ENCODE measurements at places on chromosomes 11 and 22.

- no peak for DNase-seq
These were observed 100.8 kb upstream of the CLPB start for GRCh38 chr11:72535194-72535547.

DNA sequence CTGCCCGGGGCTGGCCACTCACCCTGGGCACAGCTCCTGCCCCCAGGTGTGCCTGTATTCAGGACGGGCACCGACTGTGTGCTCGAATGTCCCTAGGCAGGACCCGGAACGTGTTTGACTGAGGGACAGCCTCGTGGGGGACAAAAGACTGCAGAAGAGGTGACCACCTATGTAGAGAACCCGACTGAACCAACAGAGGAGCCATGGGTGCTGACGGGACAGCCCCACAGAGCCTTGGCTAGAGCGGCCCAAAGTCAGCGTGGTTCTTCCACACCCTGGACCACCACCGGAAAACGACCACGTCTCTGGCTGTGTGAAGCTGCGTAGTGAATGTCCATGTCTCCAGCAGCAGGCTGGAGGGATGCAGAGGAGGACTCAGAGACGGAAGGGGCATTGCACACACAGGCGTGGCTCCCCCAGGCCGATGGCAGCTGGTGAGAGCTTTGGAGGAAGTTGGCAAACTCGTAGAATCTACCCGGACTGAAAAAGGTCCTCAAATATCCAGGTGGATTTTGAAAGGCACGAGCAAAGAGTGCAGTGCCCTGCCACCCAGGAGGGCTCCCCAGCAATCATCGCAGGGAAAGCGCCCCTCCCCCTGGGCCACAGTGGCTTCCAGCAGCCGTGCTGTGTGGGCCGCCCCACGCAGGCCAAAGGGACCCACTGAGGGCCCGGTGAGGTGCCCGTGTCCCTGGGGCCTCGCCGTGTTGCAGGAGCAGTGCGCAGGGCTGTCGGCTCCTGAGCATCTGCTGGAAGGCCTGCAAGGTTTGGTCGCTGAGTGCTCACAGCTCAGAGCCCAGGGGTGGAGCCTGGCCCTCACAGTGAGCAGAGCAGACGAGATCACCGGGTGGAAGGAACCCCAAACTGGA, 17.5 kb upstream of the MUC5B start:
- DNase-seq: no peak

- DNase-seq: peak; percentile 75
These were observed 9.0 kb downstream of the SYN3 start for GRCh38 chr22:33049119-33049729.

- no peak for DNase-seq
These were observed 8.5 kb upstream of the RAB1B start for GRCh38 chr11:66259956-66260355.

DNA sequence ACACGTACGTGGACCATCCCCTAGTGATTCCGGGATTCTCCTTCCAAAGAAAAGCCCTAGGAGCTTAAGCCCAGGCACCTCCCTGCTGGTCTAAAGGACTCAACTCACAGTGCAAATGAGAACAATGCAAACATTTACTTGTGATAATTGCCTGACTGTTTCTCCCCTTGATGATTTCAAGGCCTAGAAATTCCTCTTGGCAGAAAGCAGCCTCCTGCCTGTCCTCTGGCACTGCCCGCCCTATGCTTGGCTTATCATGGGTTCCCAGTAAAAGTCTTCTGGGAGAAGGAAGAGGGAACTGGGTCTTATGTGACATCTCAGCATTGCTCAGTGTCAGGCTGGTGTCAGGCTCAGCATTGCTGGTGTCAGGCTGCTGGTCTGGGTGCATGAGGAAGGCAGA, 351.8 kb downstream of the SHANK2 start:
- DNase-seq: no peak

GRCh38 chr11:44281151-44281550, 28.8 kb downstream of the ALX4 start:
- no peak for DNase-seq

DNA sequence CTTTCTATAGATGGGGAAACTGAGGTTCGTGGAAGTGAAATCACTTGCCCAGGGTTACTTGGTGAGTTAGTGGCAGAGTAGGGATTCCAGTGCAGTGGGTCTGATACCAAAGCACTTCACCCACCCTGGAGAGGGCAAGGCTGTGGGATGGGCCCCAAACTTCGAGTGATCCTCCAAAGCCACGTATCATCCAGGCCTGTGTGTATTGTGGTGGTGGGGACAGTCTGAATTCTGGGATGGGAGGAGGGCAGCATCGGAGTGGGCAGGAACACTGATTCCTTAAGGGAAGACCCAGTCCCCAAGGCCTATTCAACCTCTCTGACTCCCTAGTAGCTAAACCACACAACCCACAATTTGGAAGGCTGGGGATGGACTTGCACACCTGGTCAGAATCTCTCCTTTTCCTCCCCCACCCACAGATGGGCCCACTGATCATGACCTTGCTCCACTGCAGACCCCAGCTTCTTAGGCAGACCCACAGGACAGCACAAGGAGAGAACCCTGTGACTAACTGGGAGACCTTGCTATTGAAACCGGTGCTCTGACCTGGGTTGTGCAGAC, 11.5 kb downstream of the TMPRSS13 start:
- DNase-seq: no peak

GRCh38 chr22:48498526-48499331, 1328.9 kb downstream of the BRD1 start:
- no peak for DNase-seq

DNA sequence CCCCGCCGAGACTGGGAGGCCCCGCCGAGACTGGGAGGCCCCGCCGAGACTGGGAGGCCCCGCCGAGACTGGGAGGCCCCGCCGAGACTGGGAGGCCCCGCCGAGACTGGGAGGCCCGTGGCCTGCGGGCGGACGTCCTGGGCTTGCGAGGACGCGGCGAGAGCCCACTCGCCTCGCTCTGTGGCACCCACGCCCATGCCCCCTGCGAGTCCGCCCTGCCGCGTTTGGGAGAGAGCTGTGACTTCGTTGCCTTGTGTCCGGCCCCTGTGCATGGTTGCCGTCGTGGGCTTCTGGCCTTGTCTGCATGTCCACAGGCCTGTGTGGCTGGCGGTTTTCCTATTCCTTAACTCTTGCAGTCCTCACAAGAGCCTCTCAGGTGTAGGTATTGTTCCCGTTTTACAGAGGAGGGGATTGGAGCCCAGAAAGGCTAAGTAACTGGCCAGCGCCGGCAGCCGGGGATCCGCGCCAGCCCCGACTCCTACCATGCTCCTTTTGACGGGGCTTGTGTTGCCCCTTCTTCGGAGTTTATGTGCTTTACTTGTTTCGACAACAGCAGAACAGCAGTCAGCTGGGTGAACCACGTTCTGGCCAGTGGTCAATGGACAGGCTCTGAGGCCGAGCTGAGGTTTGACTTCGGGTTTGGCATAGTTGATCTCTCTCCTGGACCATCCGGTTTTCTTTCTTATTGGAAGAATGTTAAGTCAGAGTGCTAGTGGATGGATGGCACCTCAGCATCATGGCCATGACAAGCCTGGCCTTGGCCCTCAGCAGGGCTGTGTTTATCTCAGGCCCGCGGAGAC, 741 bp downstream of the PHRF1 start:
- DNase-seq: no peak

DNA sequence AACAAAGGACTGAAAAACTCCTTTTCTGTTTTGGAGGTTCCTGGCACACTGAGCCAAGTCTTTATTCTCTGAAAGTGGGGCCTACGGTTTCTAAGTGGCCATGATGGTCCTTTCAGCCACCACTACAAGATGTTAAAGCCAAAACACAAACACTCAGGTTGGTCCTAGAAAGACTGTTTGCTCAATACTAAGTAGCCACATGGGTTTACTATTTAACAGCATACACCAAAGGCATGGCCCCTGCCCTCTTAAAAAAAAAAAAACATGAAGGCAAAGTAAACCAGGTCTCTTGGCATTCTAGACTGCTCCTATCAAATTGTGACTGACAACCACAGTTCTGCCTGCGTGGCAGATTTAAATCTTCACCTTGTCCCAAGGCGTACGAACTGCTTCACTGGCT, 123.6 kb upstream of the BID start:
- no peak for DNase-seq

DNA sequence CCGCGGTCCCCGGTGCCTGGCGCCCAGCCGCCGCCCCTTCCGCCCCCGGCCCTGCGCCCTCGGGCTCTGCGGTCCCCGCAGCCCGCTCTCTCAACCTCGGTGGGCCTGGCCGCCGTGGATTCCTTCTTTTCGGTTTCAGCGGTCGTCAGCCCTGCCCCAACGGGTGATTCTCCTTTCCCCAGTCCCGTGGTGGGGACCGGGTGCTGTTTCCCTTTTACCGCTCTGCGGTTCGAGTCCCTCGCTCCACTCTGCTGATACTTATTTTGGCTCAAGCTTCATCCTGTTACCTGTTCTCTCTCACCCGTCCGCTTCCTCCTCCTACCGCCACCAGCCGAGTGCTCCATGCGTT, 494 bp downstream of the ZDHHC5 start:
- DNase-seq: peak; percentile 55

DNA sequence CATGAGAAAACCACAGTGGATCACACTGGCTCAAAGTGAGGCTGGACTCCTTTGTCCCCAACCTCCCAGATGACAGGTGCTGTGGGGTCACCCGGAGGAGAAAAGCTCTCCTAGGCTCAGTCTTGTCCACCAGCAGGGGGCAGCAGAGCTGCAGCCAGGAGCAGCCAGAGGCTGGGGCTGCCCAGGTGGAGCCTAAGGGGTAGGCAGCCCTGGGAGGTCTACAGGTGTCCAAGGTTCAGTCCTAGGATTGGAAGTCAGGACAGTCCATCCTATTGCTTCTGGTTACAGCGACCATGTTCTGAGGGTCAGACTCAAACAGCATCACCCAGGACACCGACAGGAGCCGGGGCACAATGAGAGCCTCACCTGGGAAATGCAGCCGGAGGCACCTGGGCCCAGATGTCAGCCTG, 77.6 kb upstream of the IGLL5 start:
- peak; percentile 68 for DNase-seq

- DNase-seq: no peak
These were observed 13.3 kb upstream of the CD81 start for GRCh38 chr11:2363577-2364370.

- DNase-seq: no peak
These were observed 702.4 kb upstream of the LRRC4C start for GRCh38 chr11:42161886-42162285.

DNA sequence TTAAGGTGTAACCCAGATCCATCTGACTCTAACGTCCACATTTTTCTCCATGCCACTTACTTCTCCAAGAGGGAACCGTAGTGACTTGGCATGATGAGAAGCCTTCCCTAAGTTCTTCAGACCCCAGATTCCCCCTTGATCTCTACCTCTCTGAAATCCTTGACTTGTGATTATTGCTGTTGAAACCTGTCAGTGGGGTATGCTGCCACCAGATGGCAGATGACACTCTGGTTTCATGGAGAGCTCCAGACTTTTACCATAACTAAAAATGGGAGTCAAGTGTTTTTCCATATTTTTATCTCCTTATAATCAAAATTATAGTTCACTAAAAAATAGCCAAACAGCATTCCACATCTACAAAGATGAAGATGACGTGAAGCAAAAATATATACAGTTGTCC, 504.2 kb downstream of the SOX6 start:
- no peak for DNase-seq

DNA sequence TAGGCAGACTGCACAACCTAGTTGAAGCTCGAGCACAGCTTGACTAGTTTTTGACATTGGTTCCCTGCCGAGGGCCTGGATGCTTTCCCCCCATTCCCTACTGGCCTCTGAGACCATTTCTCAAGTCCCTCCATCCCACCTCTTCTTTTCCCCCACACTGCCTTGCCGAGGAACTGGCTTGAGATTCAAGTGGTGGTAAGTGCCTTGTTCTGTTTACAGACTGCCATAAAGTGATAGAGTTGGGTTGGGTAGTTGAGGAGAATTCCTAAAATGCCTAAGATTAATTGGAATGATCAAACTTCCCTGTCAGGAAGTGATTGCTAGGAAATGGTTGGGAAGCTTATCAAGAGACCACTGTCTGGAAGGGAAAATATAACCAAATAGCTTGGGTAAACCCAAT, 16.2 kb downstream of the MRPL16 start:
- DNase-seq: no peak

- DNase-seq: no peak
These were observed 23.8 kb downstream of the LMO2 start for GRCh38 chr11:33867996-33868646.

DNA sequence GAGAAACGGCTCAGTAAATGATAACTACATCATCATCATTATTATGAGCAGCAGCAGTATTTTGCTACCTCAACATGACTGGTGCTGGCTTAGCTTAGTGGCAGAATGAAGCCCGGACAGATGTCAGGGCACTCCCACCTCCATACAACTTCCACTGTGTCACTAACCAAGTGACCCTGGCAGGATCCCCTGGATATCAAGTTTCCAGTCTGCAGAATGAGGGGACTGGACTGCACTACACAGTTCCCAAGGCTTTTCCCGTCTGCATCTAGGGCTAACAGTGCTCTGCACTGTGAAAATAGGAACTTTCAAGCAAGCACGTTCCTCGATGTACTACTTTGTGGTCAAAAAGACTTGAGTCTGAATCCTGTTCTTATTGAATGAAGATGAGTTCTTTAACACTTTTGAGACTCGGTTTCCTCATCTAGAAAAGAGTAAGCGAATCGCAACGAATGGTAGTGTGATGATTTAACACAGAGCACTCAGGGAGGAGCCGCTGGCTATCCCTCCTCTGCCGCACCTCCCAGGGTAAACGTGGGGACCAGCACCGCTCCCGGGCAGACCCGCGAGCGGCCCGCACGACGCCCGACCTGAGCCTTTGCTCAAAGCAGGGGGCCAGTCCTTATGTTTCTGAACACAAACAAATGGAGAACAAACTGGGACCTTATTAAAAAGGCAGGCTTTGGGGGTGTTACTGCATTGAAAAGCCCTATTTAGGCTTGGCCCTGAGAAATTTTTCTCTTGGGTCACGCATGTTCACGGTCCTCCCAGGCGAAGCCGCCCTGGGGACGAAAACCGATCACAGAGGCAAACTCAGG, 910 bp downstream of the CLTCL1 start:
- peak; percentile 7 for DNase-seq

GRCh38 chr11:70012134-70012733, 65.9 kb upstream of the ANO1 start:
- no peak for DNase-seq

DNA sequence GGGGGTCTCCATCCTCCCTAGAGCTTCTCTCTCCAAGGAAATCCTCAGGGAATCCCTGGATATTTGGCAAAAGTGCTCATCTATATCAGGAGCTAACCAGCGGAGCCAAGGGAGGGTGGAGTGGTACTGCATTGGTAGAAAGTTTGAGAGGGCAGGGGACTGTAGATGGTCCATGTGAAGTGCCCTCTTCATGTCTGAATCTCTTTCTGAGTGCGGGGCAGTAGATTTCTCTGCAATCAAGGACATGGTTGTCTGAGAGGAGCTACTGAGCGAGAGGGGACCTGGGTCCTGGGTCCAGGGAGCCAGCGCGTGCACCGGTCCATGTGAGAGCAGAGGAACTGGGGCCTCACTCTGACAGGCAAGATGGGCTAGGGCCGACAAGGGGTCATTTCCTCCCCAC, 701 bp downstream of the DIXDC1 start:
- no peak for DNase-seq

Data from activated CD4-positive, alpha-beta T cell treated with anti-CD3 and anti-CD28 coated beads for 48 hours (primary cell).